Pulmonary artery endothelial cell (primary cell): ENCODE measurements at places on chromosomes 16 and 17.

DNA sequence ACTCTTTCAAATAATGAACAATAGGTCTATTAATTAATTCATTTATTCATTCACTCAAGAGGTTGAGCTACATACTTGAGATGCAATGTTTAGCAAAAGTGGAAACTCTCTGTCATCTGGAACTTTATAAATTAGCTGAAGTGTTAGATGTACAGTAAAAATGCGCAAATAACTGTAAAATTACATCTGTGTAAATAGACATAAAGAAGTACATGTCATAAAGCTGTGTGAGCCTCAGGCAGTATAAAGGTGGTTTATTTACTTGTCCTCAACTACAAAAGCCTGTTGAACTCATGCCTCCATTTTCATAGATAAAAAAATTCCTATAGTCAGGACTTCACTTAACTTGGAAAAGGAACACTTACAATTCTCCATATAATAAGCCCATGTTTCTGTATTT is 343.1 kb downstream of the CDH11 start:
- DNase-seq = no peak

DNA sequence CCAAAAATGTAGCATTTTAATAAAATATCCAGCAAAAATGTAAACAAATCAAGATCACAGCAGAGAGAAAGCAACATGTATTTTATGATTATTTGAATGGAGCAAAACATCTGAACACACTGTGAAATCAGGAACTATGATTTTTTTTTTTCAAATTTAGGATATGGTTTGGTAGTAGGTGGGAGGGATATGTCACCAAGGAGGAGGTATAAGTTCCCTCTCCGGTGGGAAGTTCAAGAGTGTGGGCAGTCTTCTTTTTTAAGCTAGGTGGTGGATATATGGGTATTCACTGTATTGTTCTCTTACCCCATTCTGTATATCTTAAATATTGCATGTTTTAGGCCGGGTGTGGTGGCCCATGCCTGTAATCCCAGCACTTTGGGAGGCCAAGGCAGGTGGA is 10.2 kb downstream of the CDR2 start:
- DNase-seq = no peak

GRCh38 chr17:1227917-1228780 is 42.1 kb upstream of the BHLHA9 start:
- no peak for DNase-seq

GRCh38 chr16:86545954-86546637 is 8.9 kb downstream of the MTHFSD start:
- DNase-seq = no peak

DNA sequence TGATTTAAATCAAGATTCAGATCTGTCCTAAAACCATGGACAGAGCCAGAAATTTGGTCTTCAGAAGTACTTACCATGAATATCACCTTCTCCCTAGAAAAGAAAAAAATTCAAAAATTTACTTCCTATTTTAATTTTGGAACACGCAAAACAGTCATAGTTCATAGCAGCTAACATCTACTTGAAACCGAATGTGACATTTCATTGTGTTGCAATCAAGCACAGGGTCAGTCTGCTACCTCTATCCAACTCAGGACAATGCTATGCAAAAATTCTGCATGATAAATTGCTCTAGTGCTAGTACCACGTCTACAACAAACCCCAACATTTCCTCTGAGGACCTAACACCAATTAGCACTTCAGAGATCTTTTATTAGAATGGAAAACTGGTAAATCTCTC is 7.7 kb downstream of the JPT1 start:
- DNase-seq = no peak

- DNase-seq = no peak
Measured at GRCh38 chr17:10278218-10278617, 79.8 kb upstream of the GAS7 start.

DNA sequence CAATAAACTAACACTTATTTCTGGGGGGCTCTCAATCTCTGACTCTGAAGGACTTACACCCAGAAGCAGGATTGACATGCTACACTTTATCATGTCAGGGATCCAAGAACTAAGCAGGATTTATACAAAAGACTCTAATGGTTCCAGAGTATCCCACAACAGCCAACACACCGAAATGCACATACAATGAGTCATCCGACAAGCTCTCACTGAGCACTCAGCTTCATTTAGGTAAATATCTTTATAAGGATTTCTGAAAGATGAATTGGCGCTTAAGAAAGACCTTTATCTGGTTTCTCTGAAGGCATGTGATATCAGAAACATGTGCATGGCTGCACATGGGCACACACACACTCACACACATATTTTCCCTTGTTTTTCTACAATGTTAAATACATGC is 77.2 kb downstream of the TOX3 start:
- no peak for DNase-seq
